ENCODE measurements at places on chromosomes 6 and 20.

DNA sequence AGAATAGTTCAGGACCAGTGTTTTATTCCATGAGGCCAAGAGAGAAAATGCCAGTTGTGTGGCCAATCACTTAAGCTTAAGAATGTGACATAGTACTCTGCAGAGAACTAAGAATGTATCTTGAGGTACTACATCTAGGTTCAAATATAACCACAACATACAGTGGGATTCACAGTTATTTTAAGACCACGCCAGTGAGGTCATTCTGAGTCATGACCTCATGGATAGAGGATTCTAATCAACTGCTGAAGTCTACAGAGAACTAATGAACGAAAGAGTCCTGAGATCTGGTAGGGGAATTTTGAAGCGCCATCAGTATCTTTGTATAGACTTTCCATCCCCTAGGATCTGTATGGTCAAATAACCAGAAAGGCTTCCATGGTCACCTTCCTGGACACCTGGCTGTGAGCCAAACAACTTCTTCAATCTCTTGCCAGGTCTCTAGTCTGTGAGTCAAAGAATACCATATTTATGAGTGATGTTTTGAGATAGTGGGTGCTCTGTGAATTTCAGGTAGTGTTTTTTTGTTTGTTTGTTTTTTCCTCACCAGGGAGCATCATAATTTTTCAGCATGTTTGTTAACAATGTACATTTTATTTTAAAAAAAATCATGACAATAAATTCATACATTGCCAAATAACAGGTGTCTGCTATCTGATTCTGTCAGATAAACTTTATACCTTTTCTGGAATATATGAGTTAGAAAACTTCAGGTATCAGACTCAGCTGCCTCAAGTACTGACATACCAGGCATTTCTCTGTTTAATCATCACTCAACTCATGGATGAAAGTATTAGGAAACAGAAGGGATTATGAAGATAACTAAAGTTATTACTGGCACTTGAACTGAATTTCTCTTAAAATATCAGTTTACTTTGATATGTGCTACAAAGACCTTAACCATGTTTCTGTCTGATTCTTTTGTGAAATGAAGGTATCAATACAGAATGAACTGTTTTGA, 217.9 kb downstream of the PLCB4 start:
- no peak for DNase-seq

DNA sequence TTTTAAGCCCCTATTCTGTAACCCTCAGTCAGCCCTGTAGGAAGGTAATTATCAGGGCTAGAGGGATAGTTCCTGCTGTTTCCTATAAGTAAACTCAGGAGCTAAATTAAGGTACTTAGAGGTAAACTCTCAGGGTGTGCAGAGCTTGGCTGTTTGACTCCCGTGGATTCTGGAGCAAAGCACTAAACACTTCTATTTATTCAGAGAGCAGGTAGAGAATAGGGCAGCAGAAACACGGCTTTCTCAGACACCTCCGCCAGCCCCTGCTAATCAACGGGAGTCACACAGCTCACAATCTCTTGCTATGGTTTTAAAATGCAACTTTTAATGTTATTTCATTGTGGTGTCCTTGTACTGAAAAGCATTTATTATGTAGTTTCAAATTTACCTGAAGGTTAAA, 21.8 kb downstream of the PRKN start:
- DNase-seq = no peak

- DNase-seq = no peak
Measured at GRCh38 chr6:90780778-90781177, 193.9 kb upstream of the MAP3K7 start.

- DNase-seq = no peak
Measured at GRCh38 chr6:109922851-109923250, 55.3 kb upstream of the GPR6 start.

DNA sequence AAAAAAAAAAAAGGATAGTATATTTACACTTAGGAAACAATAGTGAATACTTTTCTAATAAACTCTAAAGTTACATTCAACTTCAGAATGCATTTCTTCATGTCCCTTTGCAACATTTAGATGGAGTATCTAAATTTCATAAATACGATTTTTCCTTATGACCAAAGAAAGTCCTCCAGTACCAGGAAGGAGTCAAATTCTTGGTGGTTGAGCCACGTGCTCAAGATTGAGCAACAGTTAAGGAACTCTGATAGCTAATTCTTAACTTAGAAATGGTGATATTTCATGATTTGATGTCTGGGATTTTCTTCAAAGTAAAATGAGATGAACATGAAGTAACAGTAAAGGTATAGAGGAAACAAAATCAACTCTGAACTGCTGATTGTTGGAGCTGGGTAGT, 92.7 kb downstream of the SASH1 start:
- DNase-seq = no peak

GRCh38 chr6:34529665-34530327, 26.3 kb downstream of the SPDEF start:
- no peak for DNase-seq

- no peak for DNase-seq
Measured at GRCh38 chr6:167506443-167507301, 181.8 kb downstream of the TTLL2 start.

GRCh38 chr6:34916348-34916967, 27.4 kb downstream of the ANKS1A start:
- no peak for DNase-seq

DNA sequence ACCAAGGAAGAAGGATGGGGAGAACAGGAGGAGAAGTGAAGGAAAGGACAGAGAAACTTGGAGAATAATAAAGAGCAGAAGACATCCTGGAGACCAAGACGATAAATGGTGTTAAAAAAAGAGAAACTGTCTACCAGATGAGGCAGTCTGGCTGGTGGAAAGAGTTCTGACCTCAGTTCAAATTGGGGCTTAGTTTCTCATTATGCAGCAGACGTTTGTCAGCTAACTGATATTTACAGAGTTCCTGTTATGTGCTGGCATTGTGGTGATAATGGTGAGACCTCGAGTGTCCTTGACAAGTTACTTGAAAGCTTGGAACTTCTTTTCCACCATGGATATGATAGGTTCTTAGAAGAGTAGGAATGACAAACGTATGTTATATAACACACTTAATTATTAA, 142.7 kb downstream of the LRRC1 start:
- no peak for DNase-seq

- DNase-seq = no peak
Measured at GRCh38 chr6:16901782-16902181, 140.5 kb upstream of the ATXN1 start.

DNA sequence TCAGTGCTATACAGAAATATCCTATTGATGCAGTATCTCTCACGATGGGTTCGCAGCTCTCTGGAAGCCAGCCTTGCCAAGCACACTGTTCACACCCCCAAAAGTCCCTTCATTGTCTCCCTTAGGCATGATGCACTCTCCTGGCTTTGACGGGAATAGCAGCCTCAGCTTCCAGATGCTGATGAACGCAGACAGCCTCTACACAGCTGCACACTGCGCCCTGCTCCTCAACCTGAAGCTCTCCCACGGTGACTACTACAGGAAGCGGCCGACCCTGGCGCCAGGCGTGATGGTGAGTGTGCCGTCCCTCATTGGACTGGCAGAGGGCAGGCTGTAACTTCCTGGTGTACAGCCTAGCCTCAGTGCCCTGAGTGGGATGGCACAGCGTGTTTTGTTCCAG, 60.0 kb upstream of the PBOV1 start:
- DNase-seq = no peak

DNA sequence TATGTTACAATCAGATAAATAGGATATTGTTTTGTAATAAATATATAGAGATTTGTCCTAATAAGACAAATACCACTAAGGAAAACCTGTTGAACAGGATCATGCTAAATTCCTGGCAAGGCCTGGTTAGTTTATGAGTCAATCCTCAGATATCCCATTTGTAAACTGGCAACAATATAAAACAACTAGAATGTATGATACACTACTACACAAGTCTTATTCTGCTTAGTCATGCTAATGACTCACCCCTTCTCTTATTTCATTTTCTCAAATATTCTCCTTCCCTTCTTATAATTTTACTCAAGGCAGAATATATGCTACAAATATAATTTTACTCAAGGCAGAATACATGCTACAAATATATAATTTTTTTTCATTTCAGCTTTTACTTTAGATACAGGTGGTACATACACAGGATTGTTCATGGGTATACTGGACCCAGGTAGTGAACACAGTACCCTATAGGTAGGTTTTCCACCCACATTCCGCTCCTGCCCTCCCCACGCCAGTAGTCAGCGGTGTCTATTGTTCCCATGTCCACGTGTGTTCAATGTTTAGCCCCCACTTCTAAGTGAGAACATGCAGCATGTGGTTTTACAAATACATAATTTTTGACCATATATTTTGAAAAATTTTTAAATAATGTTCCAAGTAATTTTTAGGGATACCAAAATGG, 6.3 kb downstream of the OSER1 start:
- DNase-seq = no peak

- no peak for DNase-seq
Measured at GRCh38 chr20:49758781-49759180, 45.1 kb upstream of the B4GALT5 start.

DNA sequence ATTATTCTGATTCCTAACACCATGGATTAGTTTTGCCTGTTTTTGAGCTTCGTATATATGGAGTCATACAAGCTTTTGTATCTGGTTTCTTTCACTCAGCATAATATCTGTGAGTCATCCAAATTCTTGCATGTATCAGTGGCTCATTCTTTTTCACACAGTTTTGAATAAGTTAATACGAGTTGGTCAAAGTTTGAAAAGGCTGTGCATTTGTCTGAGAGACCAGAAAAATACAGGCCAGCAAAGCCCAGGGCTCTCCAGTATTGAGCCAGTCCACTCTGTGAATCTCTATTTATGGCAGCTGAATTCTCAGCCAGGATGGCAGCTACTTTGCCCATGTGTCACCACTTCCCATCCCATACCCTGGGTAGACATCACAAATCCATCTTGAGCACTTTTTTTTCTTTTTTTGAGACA, 7.2 kb upstream of the CHMP4B start:
- DNase-seq = no peak

- DNase-seq = no peak
Measured at GRCh38 chr20:4306206-4306605, 290.8 kb upstream of the RNF24 start.

- peak; percentile 36 for DNase-seq
Measured at GRCh38 chr6:108250240-108250866, 10.5 kb downstream of the SNX3 start.

DNA sequence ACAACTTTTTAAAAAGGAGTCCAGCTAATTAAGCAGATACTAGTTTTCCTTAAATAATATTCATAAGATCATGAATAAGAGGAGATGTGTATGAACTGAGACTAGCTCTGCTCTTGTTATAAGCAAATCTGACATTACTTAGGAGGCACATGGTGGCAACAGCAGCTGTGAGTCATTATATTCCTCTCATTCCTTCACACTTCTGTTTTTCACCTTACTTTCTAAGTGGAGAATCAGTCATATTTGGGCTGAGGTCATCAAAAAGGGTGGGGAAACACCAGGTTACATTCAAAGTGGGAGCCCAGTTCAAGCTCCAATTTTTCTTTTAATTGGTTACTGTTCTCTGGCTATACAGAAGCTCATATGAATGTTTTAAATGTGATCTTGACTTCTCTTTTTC, 6.0 kb upstream of the RIPPLY2 start:
- no peak for DNase-seq

DNA sequence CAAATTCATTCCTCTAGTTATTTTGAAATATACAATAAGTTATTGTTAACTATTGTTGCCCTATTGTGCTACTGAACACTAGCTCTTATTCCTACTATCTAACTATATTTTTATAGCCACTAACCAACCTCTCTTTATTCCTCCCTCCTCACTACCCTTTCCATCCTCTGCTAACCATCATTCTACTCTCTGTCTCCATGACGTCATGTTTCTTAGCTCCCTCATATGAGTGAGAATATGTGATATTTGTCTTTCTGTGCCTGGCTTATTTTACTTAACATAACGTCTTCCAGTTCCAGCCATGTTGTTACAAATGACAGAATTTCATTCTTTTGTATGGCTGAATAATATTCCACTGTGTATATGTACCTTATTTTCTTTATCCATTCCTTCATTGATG, 95.3 kb downstream of the ATXN1 start:
- no peak for DNase-seq

DNA sequence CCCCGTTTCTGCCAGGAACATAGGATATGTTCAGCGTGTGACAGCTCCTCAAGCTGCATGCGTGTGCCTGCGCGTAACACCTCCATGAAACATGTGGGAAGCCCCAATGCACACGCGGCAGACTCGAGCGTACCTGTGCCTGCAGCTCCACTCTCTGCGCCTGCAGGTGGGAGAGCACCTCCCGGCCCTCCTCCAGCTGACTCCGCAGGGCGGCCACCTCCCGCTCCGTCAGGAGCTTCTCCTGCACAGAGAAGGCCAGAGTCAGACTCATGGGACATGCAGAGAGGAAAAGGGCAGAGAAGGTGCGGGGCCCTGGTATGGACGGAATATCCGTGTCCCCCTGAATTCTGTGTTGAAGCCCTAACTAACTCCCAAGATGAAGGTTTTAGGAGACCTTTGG, 22.4 kb downstream of the BFSP1 start:
- DNase-seq = no peak

DNA sequence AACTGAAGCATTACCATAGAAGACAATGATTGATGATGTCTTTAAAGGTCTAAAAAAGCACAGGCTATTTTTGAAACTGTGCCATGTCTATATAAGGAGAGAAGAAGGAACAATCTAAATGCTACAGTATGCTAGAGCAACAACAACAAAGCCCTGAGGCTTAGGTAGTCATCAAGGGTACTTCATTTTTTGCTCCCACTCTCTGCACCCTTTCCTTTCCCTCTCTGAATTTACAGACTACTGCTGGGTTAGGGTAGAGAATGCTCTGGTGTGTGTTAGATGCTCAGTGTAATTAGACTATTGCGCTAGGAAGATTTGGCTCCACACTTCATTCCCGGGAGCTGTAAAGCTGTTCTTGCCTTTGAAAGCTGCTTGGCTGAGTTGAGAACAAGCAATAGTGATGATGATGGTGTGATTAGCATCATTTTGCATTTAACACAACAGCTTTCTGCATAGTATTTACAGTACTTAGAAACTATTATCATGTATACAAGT, 1262.5 kb upstream of the CITED2 start:
- peak; percentile 8 for DNase-seq

DNA sequence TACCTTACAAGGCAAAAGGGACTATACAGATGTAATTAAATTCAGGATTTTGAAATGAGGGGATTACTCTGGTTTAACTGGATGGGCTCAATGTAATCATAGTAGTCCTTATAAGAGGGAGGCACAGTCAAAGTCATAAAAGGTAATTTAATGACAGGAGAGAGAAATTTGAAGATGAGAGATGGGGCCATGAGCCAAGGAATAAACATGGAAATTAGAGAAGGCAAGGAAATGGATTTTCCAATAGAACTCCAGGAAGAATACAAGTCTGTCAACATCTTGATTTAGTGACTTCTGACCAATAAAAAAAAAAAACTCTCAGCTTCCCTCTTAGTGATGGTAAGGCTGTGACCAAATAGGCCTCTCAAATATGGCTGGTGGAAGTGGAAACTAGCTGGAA, 101.9 kb upstream of the BEND3 start:
- DNase-seq = no peak

GRCh38 chr6:5662797-5663196, 343.9 kb downstream of the NRN1 start:
- peak; percentile 37 for DNase-seq

Measured in NCI-H524 (cell line).